Activated naive CD4-positive, alpha-beta T cell (primary cell): ENCODE measurements at places on chromosomes 3 and 15.

DNA sequence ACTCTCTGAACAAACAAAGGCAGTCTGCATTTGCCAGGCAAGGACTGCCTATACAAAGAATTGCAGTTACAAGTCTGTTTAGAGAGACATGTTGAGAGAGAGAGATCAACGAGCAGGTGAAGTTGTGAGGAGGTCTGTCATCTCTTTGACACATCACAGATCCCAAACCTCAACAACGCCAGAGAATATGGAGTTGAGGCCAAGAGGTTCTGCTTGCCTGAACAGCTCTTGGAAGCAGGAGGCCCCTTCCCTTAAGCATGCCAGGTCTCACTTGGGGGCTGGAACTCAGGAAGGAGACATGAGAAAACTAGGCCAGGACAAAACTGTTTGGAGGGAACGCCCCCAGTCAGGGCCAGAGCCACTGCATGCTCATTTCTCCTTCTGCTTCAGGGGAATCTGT, 22.3 kb upstream of the MUSTN1 start:
- no peak for DNase-seq

DNA sequence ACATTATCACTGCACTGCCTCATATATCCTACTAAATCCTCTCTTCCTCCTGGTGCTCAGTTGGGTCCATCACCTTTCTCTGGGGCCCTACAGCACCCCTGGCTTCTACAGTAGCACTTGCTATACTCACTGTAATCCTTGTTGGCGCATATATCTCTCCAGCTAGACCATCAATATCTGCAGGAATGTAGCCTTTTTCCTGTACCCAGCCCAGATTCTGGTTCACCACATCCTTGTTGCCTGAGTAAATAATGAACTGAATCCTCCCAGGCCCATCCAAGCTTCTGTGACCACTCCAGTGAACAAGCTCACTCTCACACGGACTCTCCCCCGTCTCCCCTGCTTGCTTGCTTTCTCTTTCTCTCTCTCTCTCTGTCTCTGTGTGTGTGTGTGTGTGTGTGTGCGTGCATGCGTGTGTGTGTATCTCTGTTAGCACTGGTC, 62.5 kb upstream of the LIPC start:
- no peak for DNase-seq

DNA sequence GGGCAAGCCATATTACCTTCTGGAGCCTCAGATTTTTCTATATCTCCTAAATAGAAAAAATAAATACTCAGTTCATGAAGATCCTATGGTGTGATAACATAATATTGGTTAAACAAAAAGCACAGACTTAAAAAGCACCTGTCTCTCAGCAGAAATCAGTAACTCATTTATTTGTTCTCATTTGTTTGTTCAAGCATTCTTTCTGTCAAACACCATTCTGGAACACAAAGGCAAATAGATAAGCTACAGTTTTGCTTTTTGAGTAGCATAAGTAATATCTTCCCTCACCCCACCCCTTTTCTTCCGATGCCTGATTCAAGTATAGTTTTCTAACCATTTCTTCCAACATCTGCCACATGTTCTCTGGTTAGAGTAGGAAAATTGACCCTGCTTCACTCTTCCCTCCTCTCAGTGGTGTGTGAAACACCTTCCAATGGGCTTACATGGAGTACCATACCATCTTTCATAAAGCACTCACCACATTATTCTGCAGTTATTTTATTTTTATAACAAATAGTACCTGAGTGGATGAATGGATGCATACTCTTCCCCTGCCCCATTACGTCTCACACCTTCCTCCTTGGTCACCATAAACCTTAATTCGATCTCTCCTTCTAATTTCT, 8.4 kb upstream of the IL1RAP start:
- DNase-seq = no peak

DNA sequence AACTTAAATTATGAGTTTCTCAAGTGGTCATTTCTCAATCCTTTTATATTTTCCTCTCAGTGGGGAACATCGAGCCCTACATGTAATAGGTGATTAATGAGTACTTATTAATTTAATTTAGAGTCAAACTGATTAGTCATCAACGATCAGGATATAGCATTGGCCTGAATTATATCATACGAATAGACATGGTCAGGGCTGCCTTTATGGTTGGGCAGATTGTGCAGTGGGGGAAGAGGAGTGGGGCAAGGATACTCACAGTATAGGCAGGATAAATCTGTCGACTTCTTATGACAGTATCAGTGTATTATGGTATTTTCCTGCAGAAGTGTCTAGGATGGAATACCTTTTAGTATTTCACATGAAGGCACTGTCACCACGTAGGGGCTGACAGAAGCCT, 27.0 kb downstream of the C2CD4A start:
- no peak for DNase-seq

DNA sequence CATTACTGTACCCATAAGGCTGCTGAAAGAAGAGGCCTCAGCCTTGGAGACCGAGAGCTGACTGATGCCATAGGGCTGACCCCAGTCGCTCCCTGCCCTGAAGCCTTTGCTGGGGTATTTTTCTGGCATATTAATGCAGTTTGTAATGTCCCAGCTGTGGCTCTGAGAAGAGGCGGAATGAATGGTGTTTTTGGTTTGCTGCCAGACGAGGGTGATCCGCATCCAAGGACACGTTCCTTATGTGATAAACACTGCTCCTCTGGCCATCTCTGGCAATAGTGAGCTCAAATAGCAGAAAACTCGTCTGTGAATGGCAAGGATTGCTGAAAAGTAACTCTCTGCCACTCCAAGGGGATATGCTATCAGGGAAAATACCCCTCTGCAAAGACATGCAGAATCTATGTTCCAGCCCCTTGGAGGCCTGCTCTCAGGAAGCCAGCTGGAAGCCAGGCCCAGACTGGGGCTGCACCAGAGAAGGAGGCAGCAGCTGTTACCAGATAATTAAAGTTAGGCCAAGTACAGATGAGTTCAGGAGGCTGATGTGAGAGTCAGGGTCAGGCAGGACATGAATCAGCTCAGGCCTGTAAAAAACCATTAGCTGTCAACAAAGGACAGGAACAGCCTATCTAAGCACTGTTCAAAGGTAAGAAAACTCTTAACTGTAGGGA, 28.9 kb upstream of the KLHL6 start:
- DNase-seq = no peak
